NCI-H1436 (cell line): ENCODE measurements at places on chromosomes 5 and 9.

GRCh38 chr5:91957666-91958065, 574.5 kb upstream of the ARRDC3 start:
- DNase-seq: no peak

GRCh38 chr5:172524573-172525021, 70.3 kb upstream of the SH3PXD2B start:
- no peak for DNase-seq

- no peak for DNase-seq
Observed at GRCh38 chr9:96751815-96752214, 26.1 kb downstream of the ZNF510 start.

DNA sequence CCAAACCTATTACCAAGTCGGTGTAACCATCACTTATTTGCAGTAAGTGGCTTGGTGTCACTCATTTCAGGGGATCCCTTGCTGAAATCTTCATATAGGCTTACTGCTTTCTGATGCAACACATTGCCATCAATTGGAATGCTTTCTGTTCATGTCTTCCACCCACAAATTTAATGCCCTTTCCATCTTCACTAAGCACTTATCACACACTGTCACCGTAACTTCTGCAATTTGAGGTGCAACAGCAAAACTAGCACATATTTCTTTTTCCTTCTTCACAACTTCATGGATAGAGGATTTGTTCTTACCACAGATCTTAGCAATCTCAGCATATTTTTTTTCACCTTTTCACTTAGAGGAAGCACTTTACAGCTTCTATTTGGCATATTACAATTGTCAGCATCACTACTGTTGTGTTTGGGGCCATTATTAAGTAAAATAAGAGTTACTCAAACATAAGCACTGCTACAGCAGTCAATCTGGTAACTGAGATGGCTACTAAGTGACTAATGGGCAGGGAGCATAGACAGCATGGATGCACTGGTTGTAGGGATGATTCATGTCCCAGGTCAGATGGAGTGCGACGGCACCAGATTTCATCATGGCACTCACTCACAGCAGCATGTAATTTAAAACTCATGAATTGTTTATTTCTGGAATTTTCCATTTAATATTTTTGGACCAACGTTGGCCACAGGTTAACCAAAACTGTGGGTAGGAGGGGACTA, 70.1 kb downstream of the PIP5K1B start:
- DNase-seq: no peak

GRCh38 chr9:117265253-117265652, 149.6 kb downstream of the ASTN2 start:
- no peak for DNase-seq

DNA sequence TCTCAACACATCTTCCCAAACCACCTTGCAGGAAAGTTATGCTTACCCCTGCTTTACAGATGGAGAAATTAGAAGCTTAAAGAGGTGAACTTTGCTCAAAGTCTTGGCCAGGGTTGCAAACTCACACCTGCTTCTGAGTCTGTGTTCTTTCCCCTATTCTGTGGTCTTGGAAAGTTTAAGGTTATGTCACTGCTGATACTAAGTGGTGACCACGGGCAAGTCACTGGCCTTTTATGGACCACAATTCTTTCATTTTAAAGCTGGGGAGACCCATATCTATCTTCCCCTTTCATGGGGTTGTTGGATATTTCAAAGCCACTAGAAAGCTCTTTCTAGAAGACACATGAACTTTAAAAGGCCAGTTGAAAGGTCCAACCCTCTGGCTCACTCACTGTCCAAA, 95.4 kb upstream of the KLF4 start:
- no peak for DNase-seq
